ENCODE measurements at places on chromosomes 11 and 22. TPM values are rescaled to one million over a fixed set of nuclear protein-coding genes. Genes with fewer than 3 reads are reported as not detected.

- no peak for DNase-seq
Observed at GRCh38 chr11:21582791-21583190, 610.1 kb upstream of the ANO5 start.

- DNase-seq: peak; percentile 92
Observed at GRCh38 chr11:8917157-8917825, 6.3 kb downstream of the AKIP1 start.

GRCh38 chr11:47101406-47101805, 75.3 kb downstream of the ARFGAP2 start:
- DNase-seq: no peak

The OR51E1 gene
- not detected for total RNA-seq

The PTS gene
- total RNA-seq: 19.7 TPM
